ENCODE measurements at places on chromosomes 7 and 10.

DNA sequence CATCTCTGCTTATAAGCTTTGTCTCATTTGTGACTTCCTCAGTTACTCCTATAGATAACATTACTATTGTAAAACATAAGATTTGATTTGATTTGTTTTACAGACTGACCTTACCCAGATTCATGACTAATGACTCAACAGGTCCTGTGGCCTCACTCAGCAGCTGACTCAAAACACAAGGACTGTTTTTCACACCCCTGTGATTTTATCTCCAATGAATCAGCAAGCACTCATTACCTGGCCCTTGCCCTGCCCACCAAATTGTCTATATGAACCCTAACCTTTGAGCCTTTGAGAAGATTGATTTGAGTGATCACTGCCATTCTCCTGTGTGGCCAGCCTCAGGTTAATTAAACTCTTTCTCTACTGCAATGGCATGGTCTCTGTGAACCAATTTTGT is 1064.6 kb upstream of the LRRTM3 start:
- no peak for DNase-seq

DNA sequence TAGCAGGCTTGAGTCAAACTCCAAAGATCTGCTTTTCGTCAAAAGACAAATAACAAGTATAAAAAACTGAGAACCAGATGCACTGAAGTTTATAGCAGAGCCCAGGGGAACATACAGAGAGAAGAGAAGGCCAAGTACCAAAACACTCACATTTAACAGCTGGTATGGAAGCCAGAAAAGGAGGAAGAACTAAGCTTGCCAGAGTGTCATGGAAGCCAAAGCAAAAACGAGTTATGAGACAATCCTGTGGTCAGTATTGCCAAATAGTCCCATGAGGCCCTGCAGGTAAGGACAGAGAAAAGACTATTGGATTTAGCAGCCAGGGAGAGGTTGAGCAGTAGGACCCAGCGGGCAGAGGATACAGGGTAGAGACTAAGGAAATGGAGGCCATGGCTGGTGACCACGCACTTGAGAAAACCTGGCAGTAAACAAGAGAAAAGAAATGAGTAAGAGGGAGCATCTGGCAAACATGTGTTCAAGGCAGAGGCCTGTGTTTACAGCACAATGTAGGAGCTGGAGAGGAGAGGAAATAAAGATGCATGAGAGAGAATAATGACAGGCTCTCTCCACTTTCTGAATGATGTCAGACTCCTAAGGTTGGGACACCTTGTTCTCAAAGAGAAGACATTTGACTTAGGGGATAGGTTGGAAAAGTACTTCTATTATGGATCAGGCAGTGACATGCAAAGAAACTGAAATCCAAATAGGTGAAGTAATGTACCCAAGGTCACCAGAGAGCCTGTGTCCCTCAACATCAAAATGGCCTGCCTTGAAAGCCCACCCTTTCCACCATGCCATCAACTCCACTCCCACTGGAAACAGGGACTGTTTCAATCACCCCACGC is 9.1 kb downstream of the CREB3L2 start:
- peak; percentile 9 for DNase-seq

GRCh38 chr10:104130041-104130440 is 8.1 kb downstream of the SFR1 start:
- DNase-seq, result no peak

- DNase-seq, result no peak
Observed at GRCh38 chr10:91226093-91226492, 5.6 kb downstream of the PCGF5 start.

DNA sequence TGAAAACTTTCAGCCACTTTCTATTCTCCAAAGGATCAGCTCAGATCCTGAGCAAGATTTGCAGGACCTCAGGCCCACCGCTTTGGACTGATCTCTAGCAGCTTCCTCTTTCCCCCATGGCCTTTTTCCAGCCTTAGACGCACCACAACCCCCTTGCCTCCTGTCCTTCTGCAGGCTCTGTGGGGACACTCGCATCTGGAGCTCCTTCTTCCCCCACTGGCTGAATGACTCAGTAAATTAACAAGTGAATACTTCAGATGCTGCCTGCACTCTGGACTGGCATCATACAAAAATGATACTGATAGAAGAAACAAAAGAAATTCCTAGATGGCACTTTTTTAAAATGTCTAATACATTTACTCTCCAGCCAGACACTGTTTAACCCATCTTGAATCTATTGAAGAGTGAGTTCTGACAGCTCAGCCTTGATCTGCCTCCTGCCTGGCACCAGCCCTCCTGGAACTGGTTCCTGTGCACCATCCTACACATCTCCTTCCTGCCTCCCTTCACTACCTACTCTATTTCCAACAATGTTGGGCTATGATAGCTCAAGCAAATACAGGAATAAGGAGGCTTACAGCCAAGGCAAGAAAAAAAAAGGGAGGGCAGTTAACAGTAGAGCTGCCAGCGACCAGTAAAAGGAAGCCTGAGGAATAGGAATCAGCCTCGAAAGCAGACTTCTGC is 3.3 kb downstream of the FRMPD2 start:
- no peak for DNase-seq

- no peak for DNase-seq
Observed at GRCh38 chr7:118003476-118003875, 130.2 kb upstream of the CTTNBP2 start.

GRCh38 chr7:157807510-157807909 is 470.7 kb downstream of the DNAJB6 start:
- no peak for DNase-seq

- DNase-seq, result no peak
Observed at GRCh38 chr7:126150278-126150958, 1102.3 kb downstream of the GRM8 start.

DNA sequence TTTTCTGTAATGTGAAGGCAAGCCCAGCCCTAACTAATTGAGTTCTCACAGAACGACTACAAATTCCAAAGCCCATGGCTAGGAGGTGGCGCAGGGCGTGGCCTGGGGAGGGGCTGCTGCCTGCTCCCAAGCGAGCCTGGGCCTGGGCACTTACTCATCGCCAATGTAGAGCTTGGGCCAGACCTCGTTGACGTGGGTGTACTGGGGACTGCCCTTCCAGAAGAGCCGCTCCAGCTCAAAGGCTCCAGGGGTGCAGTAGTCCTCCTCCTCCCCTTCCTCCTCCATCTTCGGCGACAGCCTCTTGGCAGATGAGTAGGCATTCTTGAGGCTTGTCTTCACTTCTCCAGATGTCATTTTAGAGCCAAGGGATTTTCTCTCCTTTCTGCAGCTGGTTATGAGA is 53.3 kb upstream of the SAMD8 start:
- no peak for DNase-seq

GRCh38 chr10:66591865-66592264 is 334.0 kb upstream of the LRRTM3 start:
- DNase-seq, result no peak

DNA sequence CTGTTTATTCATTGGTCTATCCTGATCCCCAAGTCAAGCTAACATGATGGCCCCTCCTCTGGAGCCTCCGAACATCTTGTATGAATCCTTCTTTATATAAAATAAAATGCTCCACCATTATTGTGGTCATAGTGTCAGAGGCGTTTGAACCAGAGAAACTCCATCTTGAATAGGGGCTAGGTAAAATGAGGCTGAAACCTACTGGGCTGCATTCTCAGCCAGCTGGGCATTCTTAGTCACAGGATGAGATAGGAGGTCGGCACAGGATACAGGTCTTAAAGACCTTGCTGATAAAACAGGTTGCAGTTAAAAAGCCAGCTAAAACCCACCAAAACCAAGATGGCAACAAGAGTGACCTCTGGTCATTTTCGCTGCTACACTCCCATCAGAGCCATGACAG is 905.8 kb upstream of the AUTS2 start:
- DNase-seq, result no peak

- no peak for DNase-seq
Observed at GRCh38 chr10:548238-548901, 141.1 kb downstream of the DIP2C start.

GRCh38 chr7:151586531-151587260 is 67.0 kb upstream of the RHEB start:
- DNase-seq, result no peak

GRCh38 chr10:21753497-21754270 is 219.7 kb downstream of the MLLT10 start:
- no peak for DNase-seq

DNA sequence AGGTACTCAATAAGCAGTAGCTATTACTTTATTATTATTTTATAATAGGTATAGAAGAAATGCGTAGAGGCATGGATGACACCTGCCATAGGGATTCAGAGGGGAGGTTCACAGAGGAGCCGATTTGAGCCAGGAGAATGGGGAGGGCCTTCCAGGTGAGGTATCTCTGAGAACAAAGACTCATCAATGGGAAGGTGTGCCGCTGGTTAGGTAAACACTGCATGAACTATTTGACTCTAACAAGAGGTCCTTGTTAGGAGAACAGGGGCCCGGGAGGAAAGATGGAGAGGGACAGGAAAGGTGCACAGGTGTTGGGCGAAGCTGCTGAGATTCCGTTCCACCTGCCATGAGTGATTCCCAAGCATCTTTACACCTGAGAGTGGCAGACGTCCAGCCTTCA is 41.8 kb upstream of the TMEM273 start:
- DNase-seq, result no peak

- DNase-seq, result no peak
Observed at GRCh38 chr10:132662186-132662920, 123.6 kb downstream of the NKX6-2 start.

DNA sequence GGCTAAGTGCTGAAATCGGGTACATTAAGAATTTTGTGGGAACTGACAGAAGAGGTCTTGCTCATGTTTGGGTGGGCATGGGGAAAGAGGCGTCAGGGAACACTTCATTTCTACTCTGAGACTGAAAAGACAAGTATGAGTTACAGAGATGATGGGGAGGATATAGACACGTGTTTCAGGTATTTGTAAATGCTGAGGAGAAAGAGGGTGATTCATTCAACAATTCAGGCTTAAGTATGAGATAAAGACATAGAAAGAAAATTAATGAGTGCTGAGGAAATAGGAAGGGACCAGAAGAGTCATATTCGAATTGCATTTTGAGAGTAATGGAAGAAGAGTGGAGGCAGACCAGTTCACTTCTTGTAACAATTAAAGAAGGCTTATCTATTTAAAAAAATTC is 143.6 kb downstream of the HBP1 start:
- no peak for DNase-seq

- DNase-seq, result no peak
Observed at GRCh38 chr10:23344241-23344841, at the start of gene C10orf67. C10orf67 (minus strand) TSS chr10:23344797; CDS start chr10:23344774, 23 bp downstream.

DNA sequence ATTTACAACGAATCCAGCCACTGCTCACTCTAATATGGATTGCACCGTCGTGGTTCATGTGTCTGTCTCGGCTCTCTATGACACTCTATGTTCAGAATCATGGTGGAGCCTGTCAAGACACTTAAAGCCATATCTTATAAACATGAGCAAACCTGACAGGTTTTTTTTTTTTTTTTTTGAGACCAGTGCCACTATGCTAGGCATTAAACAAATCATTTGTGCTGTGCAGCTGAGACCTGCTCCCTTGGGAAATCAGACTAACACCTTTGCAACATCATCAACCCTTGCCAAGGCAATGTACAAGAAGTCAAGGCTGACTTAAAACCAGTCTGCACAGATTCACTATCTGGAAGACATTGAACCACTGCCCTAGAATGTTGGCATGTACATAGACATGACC is 181.2 kb upstream of the ANK3 start:
- no peak for DNase-seq

GRCh38 chr10:44334621-44335184 is 50.2 kb downstream of the CXCL12 start:
- DNase-seq, result no peak

DNA sequence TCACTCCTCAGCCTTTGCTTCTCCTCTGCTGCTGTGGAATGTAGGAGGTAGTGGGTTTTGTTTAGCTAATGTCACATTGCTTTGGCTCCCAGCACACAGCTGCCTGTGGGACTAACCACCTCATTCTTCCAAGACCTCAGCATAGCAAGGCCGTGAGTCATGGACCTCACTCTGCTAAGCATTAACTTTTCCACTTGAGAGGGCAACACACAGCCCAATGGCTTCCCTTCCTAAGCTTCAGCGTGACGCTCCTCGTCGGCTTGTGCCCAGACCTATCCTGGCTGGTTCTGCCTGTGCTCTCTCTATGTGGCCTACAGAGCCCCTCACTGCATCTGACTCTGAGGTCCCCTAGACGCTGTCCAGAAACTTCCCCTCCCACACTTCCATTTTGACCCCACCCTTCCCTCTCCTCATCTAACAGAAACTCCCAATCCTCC is 23.3 kb downstream of the MYOF start:
- no peak for DNase-seq

GRCh38 chr7:21253740-21254687 is 173.9 kb upstream of the SP4 start:
- DNase-seq, result peak; percentile 37

DNA sequence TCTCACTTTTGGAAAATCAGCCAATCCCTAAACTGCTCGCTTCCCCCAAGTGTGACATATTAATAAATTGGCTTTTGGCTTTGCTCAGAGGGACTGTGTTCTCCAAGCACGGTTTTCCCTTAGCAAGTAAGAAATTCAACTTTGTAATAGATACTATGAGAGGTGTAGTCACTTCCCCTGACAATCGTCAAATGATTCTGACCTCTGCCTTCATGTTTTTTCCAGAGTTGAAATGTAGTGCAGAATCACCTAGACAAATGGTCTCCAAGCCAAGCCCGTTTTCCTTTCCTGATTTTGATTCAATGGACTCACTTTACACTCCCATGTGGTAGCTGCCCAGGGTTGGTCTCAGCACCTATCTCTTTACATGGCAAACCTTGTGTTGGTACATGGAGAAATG is 99.1 kb downstream of the ARL4A start:
- no peak for DNase-seq

- DNase-seq, result no peak
Observed at GRCh38 chr10:8359467-8359866, 305.0 kb downstream of the GATA3 start.

- DNase-seq, result no peak
Observed at GRCh38 chr10:54614072-54614471, 187.0 kb downstream of the PCDH15 start.

- no peak for DNase-seq
Observed at GRCh38 chr10:131435232-131435631, 123.7 kb upstream of the TCERG1L start.

- DNase-seq, result no peak
Observed at GRCh38 chr7:5679813-5680473, 101.5 kb downstream of the RNF216 start.

- no peak for DNase-seq
Observed at GRCh38 chr7:81150951-81151361, 232.1 kb upstream of the SEMA3C start.

DNA sequence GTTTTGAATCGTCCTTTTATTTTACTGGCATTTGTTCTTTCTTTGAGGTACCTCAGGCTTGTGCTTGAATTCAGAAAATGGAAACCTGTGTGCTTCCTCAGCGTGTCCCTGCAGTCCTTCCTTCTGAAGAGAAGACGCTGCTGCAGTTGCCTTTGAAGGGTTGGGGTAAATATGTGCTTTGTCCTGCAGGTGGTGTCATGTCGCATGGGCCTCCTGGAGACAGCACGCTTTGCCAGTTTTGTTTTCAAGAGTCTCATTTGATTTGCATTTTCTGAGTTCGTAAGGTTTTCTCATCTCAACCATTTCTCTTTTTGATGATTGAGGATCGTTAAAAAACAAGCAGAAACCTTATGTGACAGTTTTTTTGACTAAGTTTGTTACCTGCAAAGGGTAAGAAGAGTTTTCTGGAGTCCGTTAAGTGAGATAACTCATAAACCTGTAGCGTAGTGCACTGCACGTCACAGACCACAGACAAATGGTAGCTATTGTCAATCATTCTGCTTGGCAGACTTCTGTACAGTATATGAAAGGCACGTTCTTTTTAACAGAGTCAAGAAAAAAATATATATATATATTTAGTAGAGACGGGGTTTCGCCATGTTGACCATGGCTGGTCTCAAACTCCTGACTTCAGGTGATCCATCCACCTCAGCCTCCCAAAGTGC is 57.0 kb downstream of the CDC123 start:
- no peak for DNase-seq
